ENCODE measurements at places on chromosomes 3 and 15.

DNA sequence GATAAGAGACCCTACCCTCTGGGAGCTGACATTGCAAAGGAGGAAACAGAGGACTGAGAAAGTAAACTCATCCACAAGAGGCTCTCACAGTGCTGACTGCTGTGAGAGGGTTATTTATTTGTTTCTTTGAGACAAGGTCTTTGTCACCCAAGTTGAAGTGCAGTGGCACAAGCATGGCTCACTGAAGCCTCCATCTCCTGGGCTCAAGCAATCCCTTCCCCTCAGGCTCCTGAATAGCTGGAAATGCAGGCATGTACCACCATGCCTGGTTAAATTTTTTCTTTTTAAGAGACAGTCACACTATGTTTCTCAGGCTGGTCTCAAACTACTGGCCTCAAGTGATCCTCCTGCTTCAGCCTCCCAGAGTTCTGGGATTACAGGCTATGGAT, 52.8 kb downstream of the FBLN2 start:
- no peak for DNase-seq

DNA sequence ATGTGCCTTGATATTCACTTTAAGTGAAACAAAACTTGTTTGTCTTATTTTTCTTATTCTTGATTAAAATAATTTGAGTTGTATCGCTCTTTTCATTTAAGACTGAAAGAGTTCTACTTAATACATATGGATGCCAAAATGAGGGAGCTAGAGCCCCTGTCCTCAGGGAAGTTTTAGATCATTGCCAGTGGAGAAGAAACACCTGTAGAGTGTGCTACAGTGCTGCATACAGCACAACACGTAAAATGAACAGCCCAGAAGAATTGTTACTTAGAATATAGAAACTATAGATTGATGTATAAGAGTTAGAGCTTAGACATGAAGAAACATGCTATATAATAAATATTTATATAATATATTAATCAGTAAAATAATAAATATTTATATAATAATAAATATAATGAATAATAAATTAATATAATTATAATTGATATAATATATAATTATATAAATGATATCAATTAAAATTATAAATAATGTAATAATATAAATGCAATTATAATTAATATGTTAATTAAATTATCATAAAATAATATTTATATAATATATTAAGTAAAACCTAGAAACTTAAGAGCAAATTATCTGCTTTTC, 1234.7 kb downstream of the ROBO2 start:
- no peak for DNase-seq

DNA sequence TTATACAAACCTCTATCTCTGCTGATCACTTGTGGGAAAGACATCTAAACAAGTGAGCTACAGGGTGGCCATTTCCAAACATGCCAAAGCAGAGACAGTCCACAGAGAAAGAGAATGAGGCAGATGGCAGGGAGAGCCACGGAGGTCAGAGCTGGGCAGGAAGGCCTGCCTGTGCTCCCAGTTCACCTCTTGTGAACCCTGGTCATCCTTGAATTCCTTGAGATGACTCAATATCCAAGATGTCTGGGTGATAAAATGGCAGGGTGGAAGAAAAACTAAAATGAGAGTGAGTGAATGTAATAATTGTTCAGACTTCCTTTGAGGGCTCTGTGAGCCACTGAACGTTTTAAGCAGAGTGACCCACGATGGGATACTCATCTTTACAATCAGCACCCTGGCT, 104.8 kb downstream of the PLCH1 start:
- no peak for DNase-seq

DNA sequence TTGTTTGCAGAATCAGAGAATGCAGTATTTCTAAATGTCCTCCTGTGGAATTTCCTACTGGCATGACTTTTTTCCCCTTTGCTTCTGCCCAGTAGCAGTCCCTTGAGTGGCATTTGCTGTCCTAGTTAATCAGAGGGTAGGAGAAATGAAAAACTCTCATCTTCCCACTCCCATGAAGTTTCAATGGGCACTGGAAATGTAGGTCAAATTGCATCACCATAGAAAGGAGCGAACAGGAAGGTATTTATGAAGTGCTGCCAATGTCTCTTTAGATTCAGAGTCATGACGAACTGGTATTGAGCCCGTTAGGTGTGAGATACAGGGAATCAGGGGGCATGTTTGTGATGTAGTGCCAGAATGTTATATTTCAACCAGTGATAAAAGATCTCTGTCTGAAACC, 23.2 kb downstream of the ATXN7 start:
- DNase-seq = no peak

GRCh38 chr3:50605901-50606326, 5.7 kb downstream of the CISH start:
- DNase-seq = no peak

- no peak for DNase-seq
Observed at GRCh38 chr3:8499181-8499611, 2.4 kb upstream of the LMCD1 start.

GRCh38 chr3:66047311-66048050, 8.8 kb upstream of the MAGI1 start:
- DNase-seq = no peak

GRCh38 chr3:108099244-108099643, 8.4 kb upstream of the CD47 start:
- no peak for DNase-seq

GRCh38 chr3:123386477-123387040, 62.3 kb downstream of the ADCY5 start:
- no peak for DNase-seq

GRCh38 chr3:116963802-116964201, 254.2 kb downstream of the TUSC7 start:
- no peak for DNase-seq

- no peak for DNase-seq
Observed at GRCh38 chr15:41333026-41333562, 413 bp downstream of the NUSAP1 start.

- DNase-seq = no peak
Observed at GRCh38 chr3:25473246-25473645, 45.2 kb downstream of the RARB start.

- no peak for DNase-seq
Observed at GRCh38 chr3:36815375-36815774, 51.0 kb upstream of the DCLK3 start.

- DNase-seq = no peak
Observed at GRCh38 chr15:80998251-80998650, 2.5 kb upstream of the TLNRD1 start.

DNA sequence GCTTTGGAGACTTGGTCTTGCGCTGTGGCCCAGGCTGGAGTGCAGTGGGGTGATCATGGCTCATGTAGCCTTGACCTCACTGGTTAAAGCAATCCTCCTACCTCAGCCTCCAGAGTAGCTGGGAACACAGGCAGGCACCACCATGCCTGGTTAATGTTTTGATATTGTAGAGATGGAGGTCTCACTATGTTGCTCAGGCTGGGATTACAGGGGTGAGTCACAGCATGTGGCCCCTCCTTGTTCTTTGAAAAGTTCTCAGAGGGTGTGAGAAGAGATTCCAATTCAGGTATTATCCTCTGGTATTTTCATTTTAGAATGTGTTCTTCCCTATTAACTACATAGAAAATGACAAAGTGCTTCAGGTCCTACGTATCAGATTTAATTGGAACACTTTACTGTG, 51.9 kb upstream of the RPL32 start:
- DNase-seq = no peak

GRCh38 chr15:88612186-88612796, 8.8 kb upstream of the AEN start:
- no peak for DNase-seq

DNA sequence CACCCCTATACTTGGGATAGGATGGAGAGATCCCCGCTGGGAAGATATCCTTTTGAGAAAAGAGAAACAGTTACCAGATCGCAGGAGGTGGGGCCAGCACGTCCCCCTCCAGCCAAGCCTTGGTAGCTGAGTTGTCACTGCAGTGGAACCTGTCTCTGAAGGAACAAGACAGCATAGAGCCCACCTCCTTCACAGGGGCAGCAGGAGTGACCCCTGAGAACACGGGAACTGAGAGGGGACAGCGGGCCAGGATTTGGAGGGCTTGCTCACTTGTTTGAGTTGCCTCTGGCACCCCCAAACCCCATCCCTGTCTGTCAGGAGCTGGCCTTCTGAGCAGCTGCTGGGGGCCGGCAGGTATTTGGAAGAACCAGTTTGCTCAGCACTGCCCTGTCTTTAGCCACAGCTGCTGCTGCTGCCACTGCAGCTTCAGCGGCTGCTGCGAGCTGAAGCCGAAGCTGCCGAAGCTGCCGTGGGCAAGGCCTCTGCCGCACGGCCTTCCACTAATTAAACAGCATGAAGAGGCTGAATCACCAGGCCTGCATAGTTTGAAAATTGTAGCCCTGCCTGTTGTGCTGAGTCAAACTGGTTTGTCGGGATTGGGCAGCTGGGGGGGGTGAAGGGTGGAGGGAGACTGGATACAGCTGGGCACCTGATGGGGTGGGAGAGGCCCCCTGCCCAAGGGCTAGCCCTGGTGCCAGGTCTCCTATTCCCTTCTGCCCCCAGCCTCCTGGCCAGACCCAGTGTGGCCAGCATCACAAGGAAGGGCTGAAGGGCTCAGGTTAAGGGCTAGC, 4.0 kb downstream of the EPHB3 start:
- DNase-seq = no peak

- no peak for DNase-seq
Observed at GRCh38 chr15:25175789-25176615, 221.2 kb downstream of the SNRPN start.

- no peak for DNase-seq
Observed at GRCh38 chr15:61857169-61857829, 202.9 kb downstream of the VPS13C start.

DNA sequence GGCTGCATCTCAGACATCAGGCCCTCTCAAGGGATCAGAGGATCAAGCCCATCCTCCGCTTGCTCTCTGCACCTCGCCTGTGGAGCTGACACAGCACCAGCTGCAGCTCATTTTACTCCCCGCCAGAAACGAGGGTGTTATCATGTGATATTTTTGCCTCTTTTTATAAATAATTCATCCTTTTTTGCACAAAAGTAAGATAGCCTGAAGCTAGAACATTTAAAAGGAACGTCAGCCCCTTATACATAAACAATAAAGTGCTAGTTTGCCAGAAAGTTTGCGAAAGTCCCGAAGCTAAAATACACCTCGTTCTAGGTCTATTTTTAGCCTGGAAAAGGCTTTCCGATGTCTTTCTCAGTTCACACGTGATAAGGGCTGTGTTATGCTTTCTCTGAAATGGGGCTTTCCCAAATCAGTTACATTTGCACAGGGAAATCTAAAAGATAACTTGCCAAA, 9.6 kb upstream of the FAM174B start:
- no peak for DNase-seq

- no peak for DNase-seq
Observed at GRCh38 chr3:146093896-146094295, 67.1 kb downstream of the PLOD2 start.

GRCh38 chr3:47384425-47384824, 3.6 kb downstream of the PTPN23 start:
- no peak for DNase-seq

DNA sequence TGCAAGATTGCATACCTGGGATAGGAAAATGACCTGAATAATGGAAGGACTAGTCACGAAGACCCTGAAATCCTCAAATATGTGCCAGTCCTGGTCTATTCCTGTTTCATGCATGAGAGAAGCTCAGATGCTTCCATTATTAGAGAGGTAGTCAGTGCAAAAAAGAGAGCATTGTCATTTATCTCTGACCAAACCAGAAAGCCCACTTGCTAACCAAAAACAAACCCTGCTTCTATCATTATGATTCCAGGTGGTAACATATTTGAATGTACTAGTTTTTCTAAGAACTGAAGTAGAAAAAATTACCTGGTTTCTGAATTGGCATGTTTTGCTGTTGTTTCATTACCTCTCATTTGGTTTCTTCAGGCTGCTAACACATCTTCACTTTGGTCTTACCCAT, 160.8 kb upstream of the MANF start:
- no peak for DNase-seq

DNA sequence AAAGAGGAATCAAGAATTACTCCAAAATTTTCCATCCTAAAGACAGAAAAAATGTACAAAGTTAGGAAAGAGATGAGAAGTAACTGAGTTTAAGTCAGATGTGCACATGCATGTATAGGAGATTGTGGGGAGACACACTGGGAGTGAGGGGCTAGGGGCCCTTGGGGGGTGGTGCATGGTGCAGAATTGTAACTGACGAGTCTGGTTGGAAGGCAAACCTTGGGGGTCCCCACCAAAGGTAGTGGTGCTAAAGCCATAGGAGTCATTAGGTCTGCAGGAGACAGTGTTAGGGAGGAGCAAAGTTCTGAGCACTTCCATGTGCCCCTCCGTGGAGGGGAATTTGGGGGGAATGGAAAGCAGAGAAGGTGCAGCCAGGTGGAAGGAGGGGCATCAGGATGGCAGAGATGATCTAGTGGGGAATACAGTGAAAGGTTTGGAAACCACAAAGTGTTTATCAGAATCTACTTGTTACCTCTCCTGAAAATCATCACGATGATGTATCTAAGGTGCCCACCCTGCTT, 37.5 kb upstream of the EPHB1 start:
- DNase-seq = no peak

GRCh38 chr15:60643555-60643954, 164.6 kb upstream of the ICE2 start:
- no peak for DNase-seq

DNA sequence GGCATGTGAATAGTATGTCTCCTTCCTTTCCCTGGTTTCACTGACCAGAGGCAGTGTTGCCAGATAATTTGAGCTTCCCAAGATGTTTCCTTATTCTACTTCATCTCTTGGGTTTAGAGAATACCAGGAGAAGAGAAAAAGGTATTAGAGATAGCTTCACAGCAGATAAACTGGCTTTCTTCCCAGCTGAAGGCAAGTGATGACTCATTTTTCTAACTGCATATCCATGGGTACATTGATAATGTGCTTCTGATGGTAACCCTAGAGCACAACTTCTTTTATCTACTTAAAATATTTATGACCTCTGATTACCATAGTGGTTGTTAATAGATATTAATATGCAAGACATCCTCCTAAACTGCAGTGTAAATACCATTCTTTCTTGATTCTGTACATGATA, 34.6 kb upstream of the CMTM8 start:
- no peak for DNase-seq

DNA sequence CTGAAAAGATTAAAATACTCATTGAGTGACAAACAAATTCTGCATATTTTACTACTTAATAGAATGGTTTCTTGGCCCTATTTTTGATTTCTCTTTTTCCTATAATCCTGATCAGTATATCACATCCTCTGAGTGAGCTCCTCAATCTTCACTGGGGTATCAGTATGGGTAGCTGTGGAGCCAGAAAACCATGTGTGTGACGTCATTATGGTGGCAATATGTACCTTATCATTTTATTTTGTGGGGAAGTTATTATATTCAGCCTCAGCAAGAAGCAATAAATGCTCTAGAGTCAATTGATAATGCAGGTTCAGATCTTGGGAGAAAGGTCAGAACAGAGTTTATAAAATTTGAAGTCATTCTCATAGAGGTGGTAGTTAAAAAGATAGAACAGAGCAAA, 1135.7 kb upstream of the CADM2 start:
- DNase-seq = no peak

GRCh38 chr15:63801171-63801570, 32.6 kb downstream of the HERC1 start:
- no peak for DNase-seq

DNA sequence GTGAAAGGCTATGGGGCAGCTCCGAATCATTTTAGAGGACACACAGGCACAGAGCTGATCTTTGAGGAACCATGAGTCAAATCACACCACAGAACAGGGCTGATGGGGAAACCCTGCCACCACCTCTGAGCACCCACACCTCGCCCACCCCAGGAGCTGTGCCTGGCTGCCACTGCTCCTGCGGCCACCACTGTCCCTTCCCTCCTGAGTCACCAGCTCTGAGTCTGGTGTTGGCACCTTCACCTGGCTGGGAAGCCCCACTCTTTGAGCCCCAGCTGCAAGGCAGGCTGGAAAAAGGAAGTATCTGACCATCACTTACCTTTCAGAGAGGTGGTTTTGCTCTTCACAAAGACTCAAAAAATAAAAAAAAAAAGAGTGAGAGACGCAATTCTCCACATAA, 63.6 kb upstream of the MEF2A start:
- DNase-seq = no peak
